ENCODE measurements at places on chromosomes 7 and 10.

DNA sequence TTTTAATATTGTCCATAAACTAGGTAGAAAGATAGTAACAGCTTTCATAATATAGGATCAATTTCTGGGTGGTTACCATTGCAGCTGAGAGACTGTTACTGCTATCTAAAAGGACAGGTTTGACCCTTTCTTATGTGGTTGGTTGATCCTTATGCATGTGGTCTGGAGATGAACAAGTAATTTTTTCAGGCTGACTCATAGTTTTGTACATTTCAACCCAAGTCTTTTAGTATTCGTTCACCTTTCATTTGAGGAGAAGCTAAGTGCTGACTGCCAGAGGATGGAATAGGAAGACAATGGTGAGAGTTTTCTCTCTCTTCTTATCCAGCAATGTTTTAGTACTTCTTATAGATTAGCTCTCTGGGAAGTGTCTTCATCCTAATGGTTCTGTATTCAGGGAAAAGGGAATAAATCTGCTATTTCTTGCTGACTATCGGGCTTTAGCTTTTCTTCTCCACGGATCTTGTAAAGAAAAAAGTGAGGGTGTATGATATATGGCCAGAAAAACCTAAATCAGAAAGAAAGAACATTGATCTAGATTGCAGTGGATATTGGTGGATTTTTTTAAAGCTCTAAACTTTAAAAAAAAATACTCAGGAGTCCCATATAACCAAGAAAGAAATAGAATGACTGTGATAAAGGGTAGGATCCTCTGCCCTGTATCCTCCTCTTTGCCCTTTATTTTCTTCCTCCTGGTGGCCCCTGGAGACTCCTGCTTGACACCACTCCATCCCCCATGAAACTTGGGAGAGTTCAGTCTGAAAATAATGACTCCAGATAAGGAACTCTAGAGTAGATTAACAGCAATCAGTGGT, 88.0 kb downstream of the CPED1 start:
- no peak for DNase-seq

DNA sequence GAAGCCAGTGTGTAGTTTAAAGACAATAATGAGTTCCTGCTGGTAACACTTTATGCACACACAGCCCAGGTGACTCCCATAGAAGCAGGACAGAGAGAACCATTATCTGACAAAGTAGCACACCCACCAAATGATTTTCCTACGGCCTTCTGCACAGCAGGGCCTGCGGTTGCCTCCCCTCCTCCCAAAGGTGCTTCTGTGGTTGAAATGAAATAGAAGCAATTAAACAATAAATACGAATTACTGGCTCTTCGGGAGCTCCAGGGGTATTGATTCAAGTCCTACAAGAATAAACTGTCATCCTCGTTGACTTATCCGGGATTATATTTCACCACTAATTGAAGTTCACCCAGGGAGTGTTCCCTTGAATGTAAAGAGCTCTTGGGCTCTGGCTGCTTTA, 172.1 kb downstream of the ACTR3B start:
- DNase-seq = no peak

DNA sequence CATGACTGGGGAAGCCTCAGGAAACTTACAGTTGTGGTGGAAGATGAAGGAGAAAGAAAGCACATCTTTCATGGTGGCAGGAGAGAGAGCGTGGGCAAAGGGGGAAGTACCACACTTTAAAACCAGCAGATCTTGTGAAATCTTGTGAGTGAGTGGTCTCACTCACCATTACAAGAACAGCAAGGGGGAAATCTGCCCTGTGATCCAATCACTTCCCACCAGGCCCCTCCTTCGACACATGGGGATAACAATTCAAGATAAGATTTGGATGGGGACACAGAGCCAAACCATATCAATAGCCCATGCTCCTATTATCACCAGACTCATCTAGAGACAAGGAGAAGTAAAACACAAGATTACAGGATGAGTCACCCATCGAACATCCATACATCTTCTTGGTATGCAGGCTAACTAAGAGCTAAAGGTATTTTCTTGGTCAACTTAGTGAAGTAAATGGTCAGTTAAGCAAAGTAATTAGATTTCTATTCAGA, 55.3 kb upstream of the YAE1 start:
- no peak for DNase-seq

DNA sequence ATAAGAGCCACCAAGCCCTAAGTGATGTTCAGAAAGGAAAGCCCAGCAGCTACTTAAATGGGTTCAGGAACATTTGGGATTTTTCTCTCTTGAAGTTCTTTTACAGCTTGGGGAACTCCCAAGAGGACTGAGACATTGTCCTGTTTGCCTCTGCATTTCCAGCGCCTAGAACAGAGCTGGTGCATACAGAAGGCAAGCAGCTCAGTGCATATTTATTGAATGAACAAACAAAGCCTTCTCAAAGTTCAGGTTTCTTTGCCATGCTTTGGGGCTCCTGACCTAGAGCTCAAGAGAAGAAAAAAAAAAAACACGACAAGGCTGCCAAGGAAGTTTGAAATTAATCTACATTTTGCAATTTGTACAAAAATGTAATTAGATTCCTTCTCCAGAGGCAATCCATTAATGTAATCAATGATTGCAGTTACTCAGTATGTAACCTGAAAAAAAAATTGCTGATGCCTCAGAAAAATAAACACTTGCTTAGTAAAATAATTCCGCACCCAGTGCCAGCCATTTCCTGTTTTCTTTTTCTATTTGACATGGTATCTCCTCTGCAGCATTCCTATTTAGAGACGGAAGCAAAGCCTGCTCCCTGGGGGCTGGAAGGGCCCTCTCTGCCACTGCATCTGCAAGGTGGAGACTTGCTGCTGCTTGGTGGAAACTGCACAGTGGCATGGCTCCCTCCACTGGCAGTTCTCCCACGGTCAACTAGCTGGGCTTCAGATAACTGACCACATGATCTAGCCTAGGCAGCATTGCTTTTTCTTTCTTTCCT, 157.3 kb downstream of the TMEM178B start:
- no peak for DNase-seq

DNA sequence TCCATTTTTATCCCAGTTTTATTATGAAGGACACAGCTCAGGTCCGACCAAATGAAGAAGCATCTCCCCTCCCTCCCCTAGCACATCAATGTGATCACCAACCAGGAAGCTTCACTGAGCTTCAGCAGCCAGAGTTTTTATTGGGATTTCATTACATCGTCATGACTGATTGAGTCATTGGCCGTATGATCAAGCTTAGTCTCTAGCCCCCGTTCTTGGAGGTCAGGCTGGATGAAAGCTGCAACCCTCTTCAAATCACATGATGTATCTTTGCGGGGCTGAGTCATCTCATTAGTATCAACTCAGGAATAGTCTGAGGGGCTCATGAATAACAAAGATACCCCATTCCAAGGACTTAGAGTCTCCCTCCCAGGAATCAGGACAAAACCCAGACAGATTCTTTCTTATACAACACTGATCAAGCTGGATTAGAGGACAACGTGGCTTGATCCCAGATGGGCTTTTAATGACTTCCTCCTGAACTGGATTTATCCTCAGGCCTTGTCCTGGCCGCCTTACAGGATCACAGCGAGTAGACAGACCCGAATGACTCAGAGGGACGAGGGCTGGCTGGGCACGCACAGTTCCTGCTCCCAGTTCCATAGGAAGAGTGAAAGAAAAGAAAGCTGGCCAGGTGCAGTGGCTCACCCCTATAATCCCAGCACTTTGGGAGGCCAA, 14.5 kb downstream of the LIMK1 start:
- no peak for DNase-seq

- DNase-seq = no peak
These were observed 1378.7 kb downstream of the XPNPEP1 start for GRCh38 chr10:108544500-108545120.

DNA sequence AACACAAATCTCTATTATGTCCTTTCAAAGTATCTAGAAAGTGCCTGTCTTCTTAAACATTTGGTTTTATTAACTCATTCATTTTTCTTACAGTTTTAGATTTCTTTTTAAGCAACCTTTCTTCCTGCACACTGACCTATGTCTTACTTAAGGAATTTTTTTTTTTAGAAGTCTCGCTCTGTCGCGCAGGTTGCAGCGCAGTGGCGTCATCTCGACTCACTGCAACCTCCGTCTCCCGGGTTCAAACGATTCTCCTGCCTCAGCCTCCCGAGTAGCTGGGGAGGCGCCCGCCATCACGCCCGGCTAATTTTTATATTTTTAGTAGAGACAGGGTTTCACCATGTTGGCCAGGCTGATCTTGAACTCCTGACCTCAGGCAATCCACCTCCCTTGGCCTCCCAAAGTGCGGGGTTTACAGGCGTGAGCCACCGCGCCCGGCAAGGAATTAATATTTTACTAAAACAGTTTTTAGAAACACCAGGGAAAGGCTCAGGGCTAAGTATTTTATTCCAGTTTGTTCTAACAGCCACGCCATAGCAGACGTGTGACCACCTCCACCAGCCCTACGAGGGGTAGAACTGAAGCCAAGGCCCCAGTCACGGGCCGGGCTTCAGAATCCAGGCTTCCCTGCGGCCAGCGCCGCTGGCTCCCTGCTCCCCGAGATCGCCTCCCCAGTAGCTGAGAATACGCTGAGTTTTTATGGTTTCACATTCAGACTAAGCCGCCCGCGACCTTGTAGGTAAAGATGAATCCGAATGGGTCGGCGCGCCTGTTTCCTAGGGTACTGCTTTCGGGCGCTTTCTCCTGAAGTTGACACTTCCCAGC, 941 bp upstream of the LUC7L2 start:
- DNase-seq = peak; percentile 19

DNA sequence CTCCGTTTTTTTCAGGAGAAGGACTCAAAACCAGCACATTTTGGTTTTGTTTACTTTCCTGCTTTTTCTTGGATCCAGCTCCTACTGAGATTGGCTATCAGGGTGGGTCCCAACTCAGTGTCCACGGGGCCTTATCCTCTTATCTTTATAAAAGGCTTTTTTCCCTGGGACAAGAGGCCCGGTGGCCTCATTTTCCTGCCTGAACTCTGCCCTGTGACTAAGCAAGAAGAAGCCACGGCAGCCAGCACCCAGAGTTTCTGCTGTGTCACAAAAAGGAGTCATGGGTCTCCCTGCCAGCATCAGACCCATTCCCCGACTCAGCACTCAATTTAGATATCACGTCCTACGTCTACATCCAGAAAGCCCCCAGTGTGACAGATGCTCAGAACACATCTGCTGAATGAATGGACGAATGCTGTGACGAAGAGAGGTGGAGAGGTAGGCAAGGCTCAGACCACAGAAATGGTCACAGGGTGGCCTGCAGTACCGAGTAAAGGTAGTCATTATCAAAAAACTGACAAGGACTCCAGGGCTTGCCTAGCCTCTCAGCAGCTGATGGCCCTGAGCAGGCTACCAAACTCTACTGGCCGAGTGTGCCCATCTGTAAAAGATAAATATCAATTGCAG, 16.7 kb downstream of the DLG5 start:
- DNase-seq = no peak

DNA sequence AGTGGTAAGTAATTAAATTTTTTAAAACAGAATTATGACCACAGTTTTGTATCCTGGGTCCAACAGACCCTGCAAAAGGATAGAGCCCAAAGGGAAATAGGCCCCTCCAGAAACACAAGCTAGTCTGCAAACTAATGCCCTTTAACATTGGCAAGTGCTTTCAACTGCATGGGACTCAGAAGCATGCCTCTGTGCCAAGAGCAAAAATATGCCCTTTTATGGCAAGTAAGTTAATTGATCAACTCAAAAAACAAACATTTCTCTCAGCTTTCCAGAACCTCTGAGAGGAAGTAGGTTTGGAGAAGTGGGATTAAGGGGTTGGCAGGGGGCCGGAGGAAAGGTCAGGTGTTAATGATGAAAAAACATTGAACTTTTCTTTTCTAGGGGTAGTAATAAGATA, 186.6 kb upstream of the PRSS1 start:
- DNase-seq = no peak
